ENCODE measurements at places on chromosomes 7 and 10.

DNA sequence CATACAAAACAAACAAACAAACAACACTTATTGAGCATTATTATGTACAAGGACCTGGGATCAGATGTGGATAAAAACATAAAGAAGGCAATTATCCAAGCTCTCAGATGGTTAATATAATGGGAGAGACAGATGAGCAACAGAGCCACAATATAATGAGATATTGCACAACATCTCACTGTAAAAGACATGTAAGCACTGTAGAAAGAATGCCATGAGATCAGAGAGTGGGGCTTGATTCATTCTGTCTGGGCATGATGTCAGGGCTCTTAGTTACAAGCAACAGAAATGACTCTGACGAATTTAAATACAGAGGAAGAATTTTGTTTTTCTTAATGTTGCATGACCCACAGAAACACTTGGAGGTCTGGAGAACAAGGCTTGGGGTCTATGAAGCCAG lies 164.7 kb upstream of the PLXDC2 start:
- no peak for DNase-seq

DNA sequence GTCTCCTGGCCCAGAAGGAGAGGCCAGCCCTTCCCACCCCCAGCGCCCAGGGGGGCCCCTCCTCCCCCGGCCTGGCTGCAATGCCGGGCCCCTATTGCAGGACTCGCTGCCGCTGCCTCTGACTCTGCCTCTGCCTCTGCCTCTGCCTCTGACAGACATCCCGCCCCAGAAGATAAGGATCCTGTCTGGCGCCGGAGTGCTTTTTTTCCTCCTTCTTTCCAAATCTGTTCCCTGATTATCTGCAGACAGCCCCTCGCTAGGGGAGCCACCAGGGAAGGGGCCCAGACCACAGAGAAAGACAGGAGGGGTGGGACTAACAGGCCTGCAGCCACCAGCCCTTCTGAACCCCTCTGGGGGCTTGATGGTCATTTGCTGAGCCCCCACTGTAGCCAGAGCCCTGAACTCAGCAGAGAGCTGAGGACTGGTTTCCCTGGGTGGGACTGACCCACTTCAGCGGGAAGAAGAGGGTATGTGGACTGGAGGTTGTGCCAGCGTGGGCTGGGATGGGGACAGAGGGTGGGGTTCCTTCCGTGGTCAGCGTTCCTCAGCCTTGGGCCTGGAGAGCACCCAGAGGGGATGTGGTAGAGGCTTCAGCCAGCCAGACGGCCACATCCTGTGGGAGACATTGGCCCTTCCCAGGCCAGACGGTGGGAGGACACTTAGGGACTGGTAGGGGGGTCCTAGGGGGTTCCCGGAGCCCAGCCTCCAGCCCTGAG lies 22.8 kb downstream of the UNC5B start:
- DNase-seq = no peak

DNA sequence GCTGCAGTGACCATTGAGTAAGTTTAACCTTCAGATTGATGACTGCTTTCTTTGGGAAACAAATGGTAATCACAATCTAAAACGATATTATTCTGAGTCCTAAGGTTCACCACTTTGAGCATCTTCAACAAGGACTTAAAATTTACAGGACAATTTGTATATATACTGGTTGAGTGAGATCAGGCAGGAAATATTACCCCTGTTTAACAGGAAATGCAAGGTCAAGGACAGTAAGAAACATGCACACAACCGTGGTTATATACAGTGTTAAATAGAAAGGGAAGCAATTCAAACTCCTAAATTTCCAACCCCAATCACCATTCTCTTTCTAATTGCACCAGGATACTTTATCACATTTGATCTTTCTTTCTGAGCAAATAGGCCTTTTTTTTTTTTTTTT lies 96.1 kb downstream of the ZNF277 start:
- DNase-seq = no peak

DNA sequence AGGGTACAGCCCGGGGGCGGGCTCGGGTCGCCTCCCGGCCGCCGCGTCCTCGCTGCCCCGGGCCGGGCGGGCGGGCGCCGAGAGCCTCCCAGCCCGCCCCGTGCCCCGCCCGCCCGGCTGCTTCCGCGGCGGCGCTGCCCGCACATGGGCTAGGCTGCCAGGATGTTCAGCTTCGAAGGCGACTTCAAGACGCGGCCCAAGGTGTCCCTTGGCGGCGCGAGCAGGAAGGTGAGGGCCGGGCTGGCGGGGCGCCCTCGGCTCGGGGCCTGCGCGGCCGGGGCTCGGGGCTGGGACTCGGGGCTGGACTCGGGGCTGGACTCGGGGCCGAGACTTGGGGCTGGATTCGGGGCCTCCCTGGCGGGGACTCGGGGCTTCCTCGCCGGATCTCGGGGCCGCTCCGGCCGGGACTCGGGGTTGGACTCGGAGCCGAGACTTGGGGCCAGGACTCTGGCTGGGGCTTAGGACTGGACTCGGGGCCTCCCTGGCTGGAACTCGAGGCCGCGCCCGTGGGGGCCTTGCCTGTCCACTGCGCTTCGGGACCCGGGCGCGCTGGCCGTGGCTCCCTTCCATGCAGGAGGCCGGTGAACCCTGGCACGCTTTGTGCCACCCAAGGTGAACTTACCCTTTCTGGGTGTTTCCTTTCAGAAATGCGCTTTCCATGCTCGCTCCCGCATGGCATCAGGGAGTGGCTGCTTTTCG lies 534 bp downstream of the UBE3C start:
- peak; percentile 58 for DNase-seq

- DNase-seq = no peak
Observed at GRCh38 chr7:18179093-18179492, 151.4 kb upstream of the PRPS1L1 start.

GRCh38 chr10:88551246-88551645 lies 31.9 kb downstream of the RNLS start:
- no peak for DNase-seq

GRCh38 chr10:119686465-119687191 lies 35.4 kb downstream of the BAG3 start:
- DNase-seq = peak; percentile 92

GRCh38 chr7:1227814-1228544 lies 4.7 kb upstream of the UNCX start:
- no peak for DNase-seq

Data from CD4-positive, alpha-beta T cell treated with Interleukin-2 at 100 ng/mL for 4 hours (primary cell).